ENCODE measurements at places on chromosomes 2 and 18.

- no peak for DNase-seq
Measured at GRCh38 chr18:52437161-52437560, 97.2 kb downstream of the DCC start.

- DNase-seq: peak; percentile 55
Measured at GRCh38 chr2:205858881-205859441, 176.7 kb downstream of the NRP2 start.

GRCh38 chr2:156340804-156341451 lies 8.4 kb upstream of the NR4A2 start:
- peak; percentile 60 for DNase-seq

DNA sequence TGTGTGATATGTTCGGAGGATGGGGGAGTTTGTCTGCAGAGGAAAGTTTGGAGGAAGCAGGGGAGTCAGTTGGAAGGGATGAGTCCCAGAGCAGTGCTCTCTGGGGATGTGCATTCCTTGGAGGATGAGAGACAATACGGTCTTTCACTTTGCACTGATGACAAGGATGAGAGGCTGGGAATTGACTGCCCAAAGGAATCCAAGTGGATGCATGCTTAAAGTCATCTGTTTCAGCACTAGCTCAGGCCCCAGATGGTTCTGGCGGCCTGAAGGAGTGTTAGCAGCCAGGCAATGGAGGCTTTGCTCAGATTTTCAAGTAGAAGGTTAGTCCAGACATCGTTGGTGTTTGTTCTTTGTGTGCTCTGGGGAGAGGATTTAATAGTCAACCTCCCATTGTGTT lies 100.2 kb downstream of the CRIM1 start:
- DNase-seq: no peak

DNA sequence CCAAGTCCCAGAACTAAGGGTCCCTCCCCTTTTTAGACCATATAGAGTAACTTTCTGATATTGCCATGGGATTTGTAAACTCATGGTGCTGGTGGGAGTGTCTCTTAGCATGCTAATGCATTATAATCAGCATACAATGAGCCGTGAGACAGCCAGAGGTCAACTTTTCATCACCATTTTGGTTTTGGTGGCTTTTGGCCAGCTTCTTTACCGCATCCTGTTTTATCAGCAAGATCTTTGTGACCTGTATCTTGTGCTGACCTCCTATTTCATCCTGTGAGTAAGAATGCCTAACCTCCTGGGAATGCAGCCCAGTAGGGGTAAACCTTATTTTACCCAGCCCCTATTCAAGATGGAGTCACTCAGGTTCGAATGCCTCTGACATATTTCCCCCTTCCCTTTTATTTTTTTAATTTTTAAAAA lies 148.2 kb downstream of the PHLPP1 start:
- no peak for DNase-seq

All from mucosa of descending colon (tissue), 3 donors.